ENCODE measurements at places on chromosomes 7 and 10. TPM values are rescaled to one million over a fixed set of nuclear protein-coding genes. Genes with fewer than 3 reads are reported as not detected.

DNA sequence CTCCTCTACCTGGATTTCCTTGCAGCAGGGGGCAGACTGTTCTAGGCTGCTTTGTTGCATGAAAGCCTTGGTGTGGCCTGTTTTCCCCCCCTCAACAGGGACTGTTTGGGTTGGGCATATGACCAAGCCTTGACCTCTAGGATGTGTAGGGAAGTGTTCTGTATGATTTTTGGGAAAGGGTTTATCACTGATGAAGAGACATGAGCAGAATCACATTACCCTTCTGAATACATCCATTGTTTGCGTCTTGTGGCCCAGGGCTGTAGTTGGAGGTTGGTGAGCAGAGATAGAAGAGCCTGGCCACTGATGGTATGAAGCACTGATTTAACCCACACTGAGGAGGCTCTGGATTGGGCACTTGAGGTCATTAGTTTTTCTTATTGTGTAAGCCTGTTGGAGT, 26.6 kb downstream of the ZNF12 start:
- DNase-seq: no peak

The SUN3 gene
- total RNA-seq: not detected

DNA sequence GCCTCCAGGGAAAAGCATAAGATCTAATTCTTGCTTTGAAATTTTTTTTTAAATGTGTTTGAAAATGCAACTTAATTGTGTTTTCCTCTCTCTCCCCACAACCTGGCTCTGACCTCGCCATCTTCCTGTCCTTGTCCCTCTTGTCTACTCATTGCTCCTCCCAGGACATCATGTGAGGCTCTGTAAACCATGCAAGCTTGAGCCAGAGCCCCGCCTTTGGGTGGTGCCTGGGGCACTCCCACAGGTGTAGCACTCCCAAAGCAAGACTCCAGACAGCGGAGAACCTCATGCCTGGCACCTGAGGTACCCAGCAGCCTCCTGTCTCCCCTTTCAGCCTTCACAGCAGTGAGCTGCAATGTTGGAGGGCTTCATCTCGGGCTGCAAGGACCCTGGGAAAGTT, 9.8 kb upstream of the CDHR1 start:
- DNase-seq: no peak

DNA sequence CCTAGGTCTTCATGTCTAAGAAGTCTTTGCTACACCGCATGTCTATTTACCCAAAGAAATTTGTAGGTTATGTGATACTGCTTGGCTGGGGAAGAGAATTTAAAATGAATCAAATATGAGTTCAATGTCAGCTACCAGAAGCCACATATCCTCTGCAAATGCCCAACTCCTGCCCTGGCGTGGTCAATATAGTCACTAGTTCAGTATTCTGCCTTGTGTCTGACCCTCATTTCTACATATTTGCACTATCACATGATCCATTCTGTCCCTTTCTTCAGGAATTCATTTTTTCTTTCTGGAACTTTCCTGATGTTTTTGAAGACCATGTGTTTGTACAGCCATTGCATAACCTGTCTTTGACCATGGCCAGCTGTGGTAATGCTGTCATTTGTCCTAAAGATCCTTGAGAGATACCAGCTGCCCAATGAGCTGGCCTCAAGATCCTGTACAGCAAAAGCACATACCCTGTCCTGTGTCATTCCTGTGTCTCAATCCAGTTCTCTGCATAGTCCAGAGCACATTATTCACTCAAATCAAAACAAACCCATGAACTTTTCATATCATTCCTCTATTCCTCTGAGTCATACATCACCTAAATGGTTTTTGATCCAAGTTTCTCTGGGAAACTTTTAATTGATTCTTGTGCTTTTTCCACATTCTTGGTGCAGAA, 524.5 kb downstream of the PARD3 start:
- peak; percentile 89 for DNase-seq

- no peak for DNase-seq
These were observed 6.9 kb downstream of the HKDC1 start for GRCh38 chr10:69226919-69227450.

DNA sequence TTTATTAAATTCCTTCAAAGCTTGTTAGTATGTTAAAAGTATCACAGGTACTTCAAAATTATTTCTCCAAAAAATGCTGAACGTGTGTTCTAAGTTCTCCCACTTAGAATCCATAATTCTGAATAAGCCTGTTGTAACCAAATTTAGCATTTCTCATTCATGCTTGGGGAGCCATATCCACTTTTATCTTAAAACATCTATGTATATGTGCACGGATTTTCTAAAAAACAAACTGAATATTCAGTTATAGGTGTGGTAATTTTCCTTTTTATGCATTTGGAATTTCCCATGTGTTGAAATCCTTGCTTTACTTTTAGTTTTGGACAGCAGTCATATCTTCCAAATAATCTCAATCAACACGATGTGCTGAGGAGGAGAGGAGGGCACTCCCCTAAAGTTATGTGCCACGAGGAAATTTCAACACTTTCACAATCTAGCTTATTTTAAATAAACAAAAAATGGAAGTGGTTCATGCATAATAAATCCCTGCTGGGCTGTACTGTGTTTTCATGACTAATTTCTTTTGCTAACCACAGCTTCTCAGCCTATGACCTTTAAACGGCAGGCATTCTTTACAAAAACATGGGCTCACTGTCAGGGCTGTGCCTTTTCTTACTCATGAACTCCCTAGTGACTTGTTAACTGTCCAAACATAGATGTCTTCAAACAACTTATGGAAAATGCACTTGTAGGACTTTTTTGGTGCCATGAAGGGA, 380.3 kb upstream of the SEMA3C start:
- DNase-seq: peak; percentile 97

The PNLIPRP1 gene
- total RNA-seq: not detected
